ENCODE measurements at places on chromosomes 5 and 9.

GRCh38 chr9:73030370-73031030 lies 77.6 kb upstream of the ALDH1A1 start:
- no peak for DNase-seq

DNA sequence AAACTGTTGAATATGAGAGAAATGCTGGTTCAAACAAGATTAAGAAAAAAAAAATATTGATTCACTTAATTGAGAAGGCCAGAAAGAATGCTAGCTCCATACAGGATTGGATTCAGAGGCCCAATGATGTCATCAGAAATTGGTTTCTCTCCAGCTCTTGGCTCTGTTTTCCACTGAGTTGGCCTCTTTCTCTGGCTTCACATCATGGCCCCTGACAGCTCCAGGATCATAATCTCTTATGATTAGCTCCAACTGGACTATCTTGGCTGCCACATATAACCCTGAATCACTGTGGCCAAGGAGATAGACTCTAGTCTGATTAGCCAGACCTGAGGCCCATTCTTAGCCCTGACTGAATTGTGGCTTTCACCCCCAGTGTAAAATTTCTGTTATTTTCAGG lies 244.7 kb upstream of the GRAMD2B start:
- DNase-seq, result no peak

- no peak for DNase-seq
Measured at GRCh38 chr5:72328172-72328571, 8.0 kb downstream of the PTCD2 start.

DNA sequence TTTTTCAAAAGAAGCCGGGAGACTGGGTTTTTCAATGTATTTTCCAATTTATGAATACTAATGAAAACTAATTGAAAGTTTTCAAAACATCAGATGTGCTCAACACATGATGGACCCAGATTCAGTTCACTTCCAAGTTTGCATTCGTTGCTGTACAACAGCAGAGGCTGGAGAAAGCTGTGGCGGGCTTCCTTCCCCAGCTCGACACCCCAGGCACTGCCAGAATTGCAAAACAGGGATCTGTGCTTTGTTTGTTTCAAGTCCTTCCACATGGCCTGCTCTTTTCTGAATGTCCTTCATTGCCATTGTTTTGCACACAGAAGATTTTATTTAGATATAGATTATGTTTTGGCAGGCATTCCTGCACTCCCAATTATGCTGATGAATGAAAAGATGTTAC lies 30.3 kb upstream of the INSYN2B start:
- no peak for DNase-seq

DNA sequence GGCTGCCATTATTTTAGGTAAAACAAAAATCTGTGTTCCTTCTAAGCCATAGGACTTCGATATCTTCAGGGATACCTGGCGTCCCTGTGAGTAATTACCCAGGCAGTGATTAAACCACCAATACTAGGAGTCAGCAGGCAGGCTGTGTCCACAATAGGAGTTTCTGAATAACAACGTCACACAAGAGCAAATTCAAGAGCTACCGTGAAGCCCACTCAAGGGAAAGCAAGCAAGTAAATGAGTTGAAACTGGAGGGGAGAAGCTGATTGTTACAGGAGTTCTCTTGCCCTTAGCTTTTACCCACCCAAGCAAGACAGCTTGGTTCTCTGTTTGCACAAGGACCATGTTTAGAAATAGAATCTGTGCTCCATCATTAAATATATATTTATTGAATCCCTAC lies 50.8 kb downstream of the SEMA5A start:
- DNase-seq, result no peak

- DNase-seq, result no peak
Measured at GRCh38 chr5:28862860-28863196, 1824.4 kb upstream of the CDH9 start.

DNA sequence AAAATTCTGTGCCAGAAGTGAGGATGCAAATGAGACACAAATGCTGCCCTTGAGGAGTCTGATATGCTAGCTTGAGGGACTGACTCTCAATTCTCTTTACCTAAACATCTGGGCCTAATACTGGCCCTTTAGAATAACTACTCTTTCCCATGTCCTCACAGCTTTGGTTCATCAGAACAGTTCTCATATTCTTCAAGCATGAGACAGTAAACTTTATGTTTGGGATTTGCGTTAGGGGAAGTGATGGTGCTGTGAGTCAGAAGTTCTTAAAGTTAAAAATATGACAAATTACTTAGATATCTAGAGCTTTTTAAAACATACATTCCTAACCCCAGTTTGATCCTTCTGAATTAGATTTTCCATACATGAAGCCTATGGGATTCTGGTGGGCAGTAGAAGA lies 665.0 kb upstream of the RGMB start:
- DNase-seq, result no peak

DNA sequence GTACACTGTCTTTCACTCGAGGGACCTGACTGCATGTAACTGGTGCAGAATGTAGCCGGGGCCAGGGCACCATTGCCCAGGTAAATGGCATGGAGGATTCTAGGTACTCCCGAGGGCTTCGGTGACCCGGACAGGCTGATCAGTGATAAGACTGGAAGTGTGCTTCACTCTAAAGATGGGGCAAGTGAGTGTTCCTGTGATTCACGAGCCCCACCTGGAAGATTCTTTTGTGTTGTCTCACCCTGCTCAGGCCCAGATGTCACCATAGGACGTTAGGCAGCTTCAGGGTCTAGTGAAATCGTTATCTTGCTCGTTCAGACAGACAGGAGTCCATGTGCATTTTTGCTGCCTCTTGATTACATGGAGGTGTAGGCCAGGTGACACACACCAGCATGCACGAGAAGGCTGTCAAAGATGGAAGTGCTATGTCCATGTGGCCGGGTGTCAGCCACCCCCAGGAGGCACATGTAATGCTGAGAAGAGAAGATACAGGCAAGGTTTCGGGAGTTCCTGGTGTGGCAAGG lies 73.9 kb downstream of the WNK2 start:
- no peak for DNase-seq

DNA sequence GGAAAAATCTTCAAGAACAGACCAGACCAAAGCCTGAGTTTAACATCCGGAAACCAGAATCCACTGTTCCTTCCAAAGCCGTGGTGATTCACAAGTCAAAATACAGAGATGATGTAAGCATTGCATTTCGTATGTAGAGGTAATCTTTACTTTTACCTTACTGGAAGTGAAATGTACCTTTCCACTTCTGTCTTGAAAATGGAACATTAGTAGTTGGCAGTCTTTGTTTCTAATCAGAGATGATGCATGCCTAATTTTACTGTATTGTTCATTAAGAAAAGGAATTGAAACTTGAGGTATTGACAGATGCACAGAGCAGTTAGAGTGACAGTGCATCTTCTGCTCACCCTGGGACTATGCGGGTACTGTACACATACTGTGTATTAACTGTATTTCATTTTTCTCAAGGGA lies 34.6 kb downstream of the HABP4 start:
- DNase-seq, result peak; percentile 21

GRCh38 chr5:64417390-64417789 lies 88.4 kb upstream of the RGS7BP start:
- DNase-seq, result no peak

- DNase-seq, result peak; percentile 48
Measured at GRCh38 chr5:56321236-56321881, 88.2 kb upstream of the ANKRD55 start.

- DNase-seq, result no peak
Measured at GRCh38 chr9:2466703-2467102, 154.9 kb upstream of the VLDLR start.

GRCh38 chr5:150046031-150046430 lies 40.3 kb downstream of the CSF1R start:
- no peak for DNase-seq

GRCh38 chr9:130549093-130549735 lies 30.2 kb upstream of the FUBP3 start:
- DNase-seq, result no peak

DNA sequence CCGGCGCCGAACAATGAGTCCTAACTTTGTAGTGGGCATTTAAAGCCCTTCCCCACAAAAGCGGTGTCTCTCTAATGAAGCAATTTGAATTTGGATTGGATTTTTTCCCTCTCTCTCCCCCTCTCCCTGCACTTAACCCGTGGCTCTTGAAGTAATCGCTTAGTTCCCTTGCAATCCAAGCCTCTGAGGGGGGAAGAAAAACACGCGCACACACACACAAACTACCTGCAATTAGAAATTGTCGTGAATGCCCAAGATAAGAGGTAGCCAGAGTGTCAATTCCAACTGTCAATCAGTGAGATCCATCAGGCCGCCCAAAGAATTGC lies 1.2 kb downstream of the LHX6 start:
- DNase-seq, result no peak

DNA sequence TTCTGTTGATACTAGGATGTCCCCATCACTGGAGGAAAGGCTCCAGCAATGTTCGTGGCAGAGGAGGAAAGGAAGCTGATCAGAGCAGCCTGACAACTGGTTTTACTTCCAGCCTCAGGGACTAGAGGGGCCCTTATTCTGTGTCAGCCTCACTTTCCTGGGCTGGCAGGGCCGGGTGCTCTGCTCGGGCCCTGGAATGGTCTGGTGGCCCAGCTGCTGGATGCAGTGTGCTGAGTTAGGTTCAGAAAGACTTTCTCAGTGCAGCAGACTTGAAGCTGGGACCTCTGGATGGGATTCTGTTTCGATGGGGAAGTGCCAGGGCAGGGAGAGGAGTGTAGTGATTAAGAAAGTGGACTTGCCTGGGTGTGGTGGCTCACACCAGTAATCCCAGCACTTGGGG lies 81.0 kb downstream of the MACROH2A1 start:
- DNase-seq, result no peak

GRCh38 chr9:24614070-24614469 lies 68.4 kb upstream of the IZUMO3 start:
- DNase-seq, result no peak

DNA sequence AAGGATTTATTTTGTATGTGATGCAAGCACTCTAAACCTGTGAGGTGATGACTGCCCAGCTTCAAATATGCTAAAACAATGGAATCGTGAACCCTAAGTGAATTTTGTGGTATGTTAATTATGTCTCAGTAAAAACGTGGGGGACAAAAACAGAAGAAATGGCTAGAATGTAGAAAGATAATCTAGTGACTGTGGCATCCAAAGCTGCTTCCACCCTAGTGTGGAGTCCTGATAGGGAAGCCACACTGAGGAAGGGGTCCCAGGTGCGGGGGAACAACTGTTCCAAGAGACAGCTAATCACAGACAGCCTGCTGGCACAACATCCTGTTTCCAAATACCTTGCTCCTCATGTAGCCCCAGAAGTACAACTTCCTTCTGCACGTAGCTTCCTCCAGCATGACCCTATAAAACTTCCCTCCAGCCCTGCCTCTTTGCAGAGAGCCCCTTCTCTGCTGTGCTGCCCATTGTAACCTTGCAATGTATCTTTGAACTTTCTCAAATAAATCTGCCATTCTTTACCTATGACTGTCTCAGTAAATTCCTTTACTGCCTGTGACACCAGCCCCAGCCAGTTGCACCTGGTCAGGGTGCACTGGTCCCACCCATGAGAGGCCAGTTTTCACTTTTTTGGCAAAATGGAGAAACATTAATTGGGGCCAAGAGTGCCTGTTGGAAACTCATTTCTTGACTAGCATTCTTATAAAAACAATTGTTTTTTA lies 4.9 kb downstream of the GMCL2 start:
- DNase-seq, result no peak

GRCh38 chr9:82147798-82148425 lies 159.3 kb downstream of the SPATA31D1 start:
- no peak for DNase-seq

DNA sequence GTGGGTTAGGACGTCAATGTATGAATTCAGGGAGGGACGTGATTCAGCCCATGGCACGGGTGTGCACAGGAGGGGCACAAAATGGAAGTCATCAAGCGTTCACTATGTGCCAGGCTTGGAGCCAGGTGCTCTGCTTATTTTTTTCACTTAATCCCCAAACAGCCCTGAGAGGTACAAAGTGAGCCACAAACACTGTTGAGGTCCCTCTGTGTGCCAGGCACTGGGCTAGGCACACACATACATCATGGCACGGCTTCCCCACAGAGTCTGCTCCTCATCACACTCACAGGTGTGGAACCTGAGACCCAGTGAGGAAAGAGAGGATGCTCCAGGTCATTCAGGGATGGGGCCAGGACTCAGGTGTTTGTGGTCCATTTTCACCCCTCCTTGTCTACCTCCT lies 68.1 kb downstream of the GALNT12 start:
- no peak for DNase-seq

DNA sequence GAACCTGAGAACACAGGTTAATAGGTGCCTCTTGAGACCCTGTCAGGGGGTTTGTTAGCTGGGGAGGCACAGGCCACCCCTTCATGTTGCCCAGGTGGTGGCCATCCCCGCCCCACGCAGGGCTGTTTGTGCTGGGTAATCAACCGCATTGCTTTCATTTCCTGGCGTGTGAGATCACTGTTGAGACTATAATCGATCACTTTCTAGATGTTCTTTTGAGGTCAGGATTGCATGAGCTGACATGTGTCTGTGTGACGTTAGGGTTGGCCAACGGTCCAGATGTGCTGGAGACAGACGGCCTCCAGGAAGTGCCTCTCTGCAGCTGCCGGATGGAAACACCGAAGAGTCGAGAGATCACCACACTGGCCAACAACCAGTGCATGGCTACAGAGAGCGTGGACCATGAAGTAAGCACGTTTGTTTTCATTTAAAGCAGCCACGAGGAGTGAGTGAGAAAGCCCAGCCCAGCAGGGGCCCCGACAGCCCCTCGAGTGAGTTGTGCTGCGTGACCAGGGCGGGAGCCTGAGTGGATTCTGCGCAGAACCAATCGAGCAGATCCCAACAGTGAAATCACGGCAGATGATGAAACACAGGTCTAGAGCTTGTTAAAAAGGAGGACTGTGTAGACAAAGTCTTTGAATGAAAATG lies 115.0 kb upstream of the CACNA1B start:
- no peak for DNase-seq

DNA sequence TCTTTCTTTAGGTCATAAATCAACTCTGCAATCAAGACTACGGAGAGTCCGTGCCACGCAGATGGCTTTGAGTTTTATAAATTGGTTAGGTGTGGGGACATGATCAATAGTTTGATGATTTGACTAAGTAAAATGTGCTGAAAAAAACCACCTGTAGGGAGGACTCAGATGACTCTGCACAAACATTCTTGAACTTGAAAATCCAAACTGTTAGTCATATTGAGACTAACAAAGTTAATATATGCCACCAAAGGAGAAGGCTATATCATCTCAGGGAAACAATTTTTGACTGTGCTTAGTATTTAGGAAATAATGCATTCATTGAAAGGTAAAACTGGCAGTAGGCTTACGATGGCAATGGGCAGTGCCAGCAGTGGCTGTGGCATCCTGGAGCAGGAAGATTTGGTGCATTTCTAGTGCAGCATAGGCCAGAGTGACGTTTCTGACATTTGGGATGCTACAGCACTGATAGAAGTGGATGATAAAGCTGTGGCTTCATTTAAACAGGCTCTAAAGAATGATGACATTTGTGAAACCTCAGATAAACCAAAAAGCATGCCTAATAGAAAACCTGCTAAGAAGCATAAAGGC lies 291.1 kb downstream of the MLLT3 start:
- no peak for DNase-seq

GRCh38 chr5:130136300-130136699 lies 232.0 kb downstream of the CHSY3 start:
- DNase-seq, result no peak

DNA sequence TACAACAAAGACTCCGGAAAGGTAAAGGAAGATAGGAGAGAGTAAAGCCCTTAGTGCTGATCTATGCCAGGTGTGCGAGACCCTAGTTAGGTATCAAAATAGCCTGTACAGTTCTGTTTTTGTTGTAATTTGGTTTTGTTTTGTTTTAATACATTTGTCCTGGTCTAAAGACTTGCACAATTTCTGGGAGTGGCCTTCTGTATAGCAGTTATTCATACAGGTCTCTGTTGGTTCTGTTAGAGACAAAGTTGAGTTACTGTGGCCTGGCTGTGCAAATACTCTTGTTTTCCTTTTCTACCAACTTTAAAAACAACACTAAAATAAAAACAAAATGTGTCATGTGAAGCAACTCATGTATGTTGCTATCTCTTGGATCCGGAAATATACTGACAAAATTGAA lies 163.6 kb downstream of the COMMD10 start:
- no peak for DNase-seq

Data from activated naive CD4-positive, alpha-beta T cell treated with Interleukin-2 at 50 U/mL for 16 hours (primary cell).